SHP77 treated with DMSO at 0.1 percent for 48 hours (cell line): ENCODE measurements at places on chromosomes 12 and 14.
A peak's percentile ranks its signal among the peaks of the same experiment; 100 is the strongest.

- DNase-seq = no peak
Measured at GRCh38 chr14:23604675-23605170, 26.1 kb upstream of the JPH4 start.

DNA sequence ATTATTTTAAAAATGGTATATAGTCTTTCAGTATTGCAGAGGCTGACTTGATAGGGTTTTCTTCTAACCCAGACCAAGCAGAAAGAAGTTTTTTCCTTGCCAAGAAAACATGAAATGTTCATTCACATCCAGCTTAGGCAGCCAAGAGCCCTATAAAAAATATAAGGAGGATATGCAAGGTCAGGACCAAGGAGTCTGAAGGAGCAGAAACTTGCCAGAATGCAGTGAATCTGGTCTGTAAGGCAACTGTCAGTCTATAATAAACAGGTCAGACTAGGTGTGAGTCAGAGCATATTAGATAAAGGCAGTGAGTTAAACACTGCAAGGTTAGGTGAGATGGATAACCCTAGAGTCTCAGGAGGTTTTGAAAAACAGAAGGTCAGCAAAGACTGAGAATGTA, 645.5 kb downstream of the C12orf50 start:
- DNase-seq = no peak

- no peak for DNase-seq
Measured at GRCh38 chr12:86623267-86623666, 367.1 kb upstream of the MGAT4C start.

DNA sequence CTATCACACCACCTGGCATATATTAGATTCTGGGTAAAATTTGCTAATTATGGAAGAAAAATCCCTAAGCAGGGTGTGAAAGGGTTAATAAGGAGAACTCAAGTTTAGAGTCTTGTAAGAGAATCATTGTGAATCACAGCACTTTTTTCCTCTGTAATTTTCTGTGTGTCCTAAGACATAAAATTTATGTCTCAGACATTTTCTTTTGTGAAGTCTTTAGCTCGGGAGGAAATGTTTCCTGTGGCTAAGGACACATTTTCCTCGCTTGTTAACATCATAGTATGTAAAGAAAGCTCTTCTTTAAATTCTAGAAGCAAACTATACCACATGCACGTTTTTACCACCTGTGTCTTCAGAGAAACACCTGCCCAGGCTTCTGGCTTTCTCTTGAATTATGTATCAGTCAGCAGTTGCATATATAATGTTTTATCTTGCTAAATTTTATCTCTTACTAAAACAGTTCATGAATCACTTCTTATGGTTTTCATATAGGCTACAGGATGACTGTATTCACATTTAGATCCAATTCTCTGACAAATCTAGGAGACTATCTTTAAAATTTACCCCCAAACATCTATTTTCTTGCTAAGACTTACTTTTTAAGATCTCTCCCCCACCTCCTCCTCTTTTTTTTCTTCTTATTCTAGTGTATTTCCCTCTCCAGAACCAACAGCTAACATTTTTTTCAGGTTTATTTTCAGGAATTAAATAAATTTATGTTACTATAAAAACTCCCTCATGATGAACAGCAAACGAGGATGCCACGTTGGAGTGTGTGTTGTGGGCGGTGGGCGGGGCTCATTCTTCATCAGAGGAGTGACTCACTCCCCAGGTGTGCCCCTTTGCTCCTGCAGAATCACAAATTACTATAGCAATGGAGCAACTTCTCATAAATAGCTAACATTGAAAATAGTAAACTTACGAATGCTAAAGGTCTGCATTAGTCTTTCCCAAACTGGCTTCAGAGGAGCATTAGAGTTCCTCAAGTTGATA, 11.6 kb upstream of the CSRP2 start:
- DNase-seq = no peak

DNA sequence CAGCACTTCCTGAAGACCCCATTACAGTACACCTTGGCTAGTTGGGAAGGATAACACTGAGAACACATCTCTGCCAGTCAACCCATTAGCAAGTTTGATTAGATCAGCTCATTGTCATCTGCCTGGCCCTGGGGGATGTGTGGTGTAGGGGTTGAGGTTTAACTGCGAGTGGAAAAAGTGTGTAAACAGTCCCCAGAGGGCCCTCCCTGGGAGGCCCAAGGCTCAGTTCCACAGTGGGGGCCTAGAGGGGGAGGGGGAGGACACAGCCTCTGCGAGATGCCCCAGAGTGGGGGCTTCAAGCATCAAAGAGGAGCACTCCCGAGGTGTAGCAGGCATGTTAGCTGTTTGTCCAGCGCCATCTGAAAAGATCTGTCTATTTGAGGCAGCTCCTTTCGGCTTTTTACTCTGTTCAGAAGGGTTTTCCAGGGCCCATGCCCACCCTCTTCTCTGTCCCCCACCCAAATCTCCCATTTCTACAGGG, 344 bp downstream of the LPAR5 start:
- no peak for DNase-seq

DNA sequence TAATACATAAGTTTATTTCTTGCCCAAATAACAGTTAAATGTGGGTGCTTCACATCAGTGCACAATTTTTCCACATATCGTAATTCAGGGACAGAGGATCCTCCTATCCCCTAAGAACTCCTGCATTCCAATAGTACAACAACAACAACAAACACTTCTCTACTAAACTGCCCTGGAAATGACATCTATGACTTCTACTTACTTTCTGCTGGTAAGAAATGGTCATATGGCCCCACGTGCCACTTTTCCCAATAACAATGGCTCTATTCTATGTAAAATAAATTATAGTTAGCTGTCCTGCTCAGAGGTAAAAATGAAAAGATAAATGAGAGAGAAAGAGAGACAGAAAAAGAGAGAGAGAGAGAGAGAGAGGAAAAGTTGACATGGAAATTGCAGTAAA, 308.5 kb downstream of the ATXN7L3B start:
- DNase-seq = no peak

- no peak for DNase-seq
Measured at GRCh38 chr12:126798449-126798848, 1468.5 kb upstream of the TMEM132C start.

- DNase-seq = no peak
Measured at GRCh38 chr12:15050659-15051058, 77.8 kb downstream of the PDE6H start.

DNA sequence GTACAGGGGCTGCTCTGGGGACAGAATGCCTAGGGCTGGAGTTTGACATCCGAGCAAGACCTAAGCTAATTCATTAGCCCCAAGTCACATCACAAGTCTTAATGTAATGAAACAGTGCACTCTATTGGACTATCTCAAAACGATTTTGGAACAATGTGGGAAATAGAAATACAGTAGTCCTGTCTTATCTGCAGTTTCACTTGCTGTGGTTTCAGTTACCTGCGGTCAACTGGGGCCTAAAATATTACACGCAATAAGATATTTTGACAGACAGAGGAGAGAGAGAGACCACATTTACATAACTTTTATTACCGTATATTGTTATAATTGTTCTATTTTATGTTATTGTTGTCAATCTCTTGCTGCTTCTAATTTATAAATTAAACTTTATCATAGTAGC, 21.1 kb downstream of the MOAP1 start:
- DNase-seq = no peak

GRCh38 chr14:36521598-36522345, 1.7 kb upstream of the NKX2-1 start:
- DNase-seq = no peak

GRCh38 chr14:92613681-92614260, 100.2 kb downstream of the RIN3 start:
- no peak for DNase-seq

DNA sequence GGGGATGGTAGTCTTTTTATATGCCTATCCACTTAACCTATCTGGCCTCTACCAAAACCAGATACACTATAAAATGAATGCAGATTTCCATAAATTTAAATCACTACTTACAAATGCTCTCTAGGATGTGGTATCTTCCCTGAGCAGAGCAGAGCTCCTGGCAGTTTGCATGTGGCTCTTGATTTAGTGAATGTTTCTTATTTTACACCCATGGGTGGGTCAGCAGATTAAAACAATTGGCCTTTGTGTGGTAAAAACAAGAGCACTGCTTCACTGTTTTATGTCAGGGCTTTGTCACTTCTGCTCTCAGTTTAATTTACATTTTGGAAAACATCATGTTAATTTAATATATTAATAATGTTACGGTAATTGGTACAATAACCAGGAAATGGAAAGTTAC, 5.5 kb downstream of the TAS2R19 start:
- DNase-seq = no peak

- DNase-seq = no peak
Measured at GRCh38 chr12:45774508-45775162, 45.1 kb downstream of the ARID2 start.

GRCh38 chr14:51780006-51780692, 80.3 kb upstream of the GNG2 start:
- DNase-seq = peak; percentile 35

DNA sequence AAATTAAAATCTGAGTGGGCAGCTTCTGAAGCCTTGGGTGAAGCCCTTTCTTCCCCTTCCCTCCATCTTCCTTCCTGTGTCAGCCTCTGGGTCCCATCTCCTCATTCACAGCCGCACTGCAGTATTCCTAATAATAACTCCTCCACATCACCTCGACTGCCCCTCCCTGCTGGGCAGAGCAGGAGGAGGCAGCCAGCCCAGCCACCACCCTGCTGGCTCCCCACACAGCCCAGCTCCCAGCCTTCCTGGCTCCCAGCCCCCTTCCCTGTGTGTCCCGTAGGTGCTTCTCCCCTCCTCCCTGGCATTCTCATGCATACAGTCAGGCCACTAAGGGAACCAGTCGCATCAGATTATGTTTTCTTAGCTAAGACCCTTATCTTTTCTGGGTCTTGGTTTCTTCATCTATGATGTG, 3.7 kb downstream of the IFFO1 start:
- DNase-seq = no peak

GRCh38 chr14:92328664-92329255, 5.8 kb downstream of the SLC24A4 start:
- no peak for DNase-seq

GRCh38 chr12:2666411-2666810, 128.4 kb upstream of the FKBP4 start:
- DNase-seq = no peak

DNA sequence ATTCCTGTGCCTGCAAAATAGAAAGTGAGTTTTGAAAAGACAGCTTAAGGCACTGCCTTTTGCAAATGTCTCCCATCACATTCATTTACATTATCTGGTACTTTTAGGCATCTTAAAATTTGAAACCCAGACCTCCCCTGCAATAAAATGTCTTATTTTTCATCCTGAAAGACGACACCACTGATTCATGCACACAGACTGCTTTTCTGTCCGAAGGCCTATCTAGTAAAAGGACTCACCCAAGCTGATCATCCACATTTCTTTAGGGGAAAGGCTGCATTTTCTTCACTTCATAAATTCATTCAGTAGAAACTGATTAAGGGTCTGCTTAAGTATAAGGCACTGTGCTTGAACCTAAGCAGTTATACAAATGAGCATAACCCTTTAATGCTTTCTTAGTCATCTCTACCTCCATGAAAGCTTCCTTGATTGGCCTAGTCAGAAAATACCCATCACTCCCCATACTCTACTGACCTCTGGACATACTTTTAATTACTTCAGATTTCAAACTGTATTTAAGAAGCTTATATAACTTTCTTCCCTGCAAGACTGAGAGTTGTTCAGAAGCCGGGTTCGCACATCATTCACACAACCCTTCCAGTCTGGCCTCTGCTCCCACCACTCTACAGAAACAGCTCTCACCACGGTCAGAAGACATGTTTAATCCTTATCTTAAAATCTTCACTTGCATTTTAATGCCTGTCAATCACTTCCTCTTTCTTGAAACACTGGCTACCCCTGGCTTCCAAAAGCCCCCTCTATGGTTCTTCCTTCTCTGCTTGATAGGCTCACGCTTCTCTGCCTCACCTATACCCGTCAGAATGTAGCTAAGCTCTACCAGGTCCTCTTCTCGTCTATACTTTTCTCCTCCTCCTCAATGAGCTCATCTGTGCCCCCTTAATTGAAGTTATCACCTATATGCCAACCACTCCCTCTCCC, 288.6 kb downstream of the MED13L start:
- no peak for DNase-seq

GRCh38 chr14:61615743-61616523, 79.4 kb upstream of the HIF1A start:
- DNase-seq = no peak

GRCh38 chr14:105864116-105864515, 337.7 kb downstream of the TMEM121 start:
- DNase-seq = no peak

- no peak for DNase-seq
Measured at GRCh38 chr12:65926119-65926908, 102.0 kb downstream of the HMGA2 start.

DNA sequence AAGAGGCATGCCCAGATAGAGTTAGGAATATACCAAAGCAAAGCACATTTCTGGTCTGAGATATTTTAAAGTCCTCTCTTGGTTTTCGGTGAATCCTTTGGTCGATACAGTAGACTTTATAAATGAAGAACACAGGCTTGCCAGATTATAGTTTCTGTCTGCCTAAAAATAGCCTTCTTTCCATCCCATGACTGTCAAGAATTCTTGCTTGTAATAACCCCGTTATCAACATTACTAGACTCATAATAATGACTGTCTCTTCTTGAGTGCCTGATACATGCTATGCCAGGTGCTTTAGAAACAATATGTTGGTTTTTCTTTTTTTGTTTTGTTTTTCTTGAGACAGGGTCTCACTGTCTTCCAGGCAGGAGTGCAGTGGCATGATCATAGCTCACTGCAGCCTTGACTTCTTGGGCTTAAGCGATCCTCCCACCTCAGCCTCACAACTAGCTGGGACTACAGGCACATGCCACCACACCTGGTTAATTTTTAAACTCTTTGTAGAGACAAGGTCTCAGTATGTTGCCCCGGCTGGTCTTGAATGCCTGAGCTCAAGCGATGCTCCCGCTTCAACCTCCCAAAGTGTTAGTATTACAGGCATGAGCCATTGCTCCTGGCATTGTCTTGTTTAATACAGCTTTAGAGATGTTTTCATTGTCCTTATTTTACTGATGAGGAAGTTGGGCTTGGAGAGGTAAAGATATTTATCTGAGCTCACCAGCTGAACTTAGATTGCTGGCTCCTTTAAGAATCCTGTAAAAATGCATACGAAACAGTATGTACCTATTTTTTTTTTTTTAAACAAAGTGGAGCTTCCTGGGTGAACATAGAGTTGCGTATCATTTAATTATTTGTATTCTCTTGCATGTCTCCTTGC, 30.4 kb downstream of the CHST11 start:
- no peak for DNase-seq

DNA sequence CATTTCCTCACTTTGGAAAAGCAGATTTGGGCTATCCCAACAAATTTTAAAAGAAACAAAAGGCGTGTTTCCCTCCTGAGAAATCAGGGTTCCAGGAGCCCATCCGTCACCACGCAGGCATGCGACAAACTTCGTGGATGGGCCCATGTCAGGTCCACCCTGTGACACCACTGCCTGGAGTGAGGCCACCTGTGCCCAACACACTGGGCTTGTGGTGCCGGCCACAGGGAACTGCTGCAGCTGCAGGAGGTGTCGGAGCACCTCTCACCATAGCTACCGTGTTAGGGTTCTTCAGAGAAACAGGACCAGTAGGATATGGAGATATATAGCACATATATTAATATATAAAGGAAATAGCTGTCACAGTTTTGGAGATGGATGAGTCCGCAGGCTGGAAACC, 53.0 kb upstream of the BCL11B start:
- DNase-seq = no peak
